Skin of body (tissue), 3 donors: ENCODE measurements at places on chromosomes 2 and 18. TPM values are rescaled to one million over a fixed set of nuclear protein-coding genes. Genes with fewer than 3 reads are reported as not detected.

The GPR35 gene
- 0.99 TPM for total RNA-seq

The ALKAL2 gene
- total RNA-seq: 1.4 TPM

The FABP1 gene
- not detected for total RNA-seq

The ASPRV1 gene
- total RNA-seq: 39.5 TPM

The MFSD2B gene
- 1.7 TPM for total RNA-seq

The GALNT14 gene
- 2.0 TPM for total RNA-seq

The MALT1 gene
- total RNA-seq: 26.1 TPM

The GCKR gene
- total RNA-seq: 0.49 TPM

The LPIN2 gene
- total RNA-seq: 21.7 TPM

The XIRP2 gene
- 20.7 TPM for total RNA-seq

The HJURP gene
- 6.6 TPM for total RNA-seq
